ENCODE measurements at places on chromosomes 3 and 15.
A peak's percentile ranks its signal among the peaks of the same experiment; 100 is the strongest.

DNA sequence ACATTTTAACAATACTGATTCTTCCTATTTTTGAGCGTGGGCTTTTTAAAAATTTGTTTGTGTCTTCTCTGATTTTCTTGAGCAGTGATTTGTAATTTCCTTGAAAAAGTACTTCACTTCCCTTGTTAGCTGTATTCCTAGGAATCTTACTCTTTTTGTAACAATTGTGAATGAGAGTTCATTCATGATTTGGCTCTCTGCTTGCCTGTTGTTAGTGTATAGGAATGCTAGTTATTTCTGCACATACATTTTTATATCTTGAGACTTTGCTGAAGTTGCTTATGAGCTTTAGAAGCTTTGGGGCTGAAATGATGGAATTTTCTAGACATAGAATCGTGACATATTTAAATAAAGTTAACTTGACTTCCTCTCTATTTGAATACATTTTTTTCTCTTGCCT is 582.8 kb upstream of the BCHE start:
- no peak for DNase-seq

DNA sequence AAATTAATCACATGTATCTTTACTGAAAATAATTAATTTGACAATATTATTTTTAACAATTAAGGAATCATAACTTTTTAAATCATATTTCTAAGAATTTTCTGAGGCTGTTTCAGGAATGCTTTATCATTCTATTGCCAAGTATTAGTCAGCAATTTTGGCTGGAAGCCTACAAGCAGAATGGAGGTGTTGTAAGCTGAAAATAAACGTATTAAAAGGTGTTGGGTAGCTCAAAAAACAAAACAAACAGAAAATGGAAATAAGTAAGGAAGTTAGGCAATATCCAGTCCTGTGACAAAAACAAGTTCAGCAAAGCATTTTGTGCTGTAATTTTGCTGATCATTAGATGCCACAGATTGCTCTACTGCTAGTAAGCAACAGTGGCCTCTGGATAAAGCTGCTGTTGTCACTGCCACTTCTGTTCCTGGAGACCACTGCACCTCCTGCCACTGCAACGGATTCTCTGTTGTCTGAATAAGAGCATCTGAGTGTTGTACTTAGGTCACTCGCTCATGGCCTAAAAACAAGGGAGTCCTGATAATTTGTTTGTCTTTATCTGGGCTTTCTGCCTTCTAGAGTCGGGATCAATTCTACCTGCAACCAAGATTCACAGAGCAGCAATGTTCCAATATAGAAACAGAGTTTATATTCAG is 63.5 kb upstream of the SLITRK3 start:
- peak; percentile 1 for DNase-seq

DNA sequence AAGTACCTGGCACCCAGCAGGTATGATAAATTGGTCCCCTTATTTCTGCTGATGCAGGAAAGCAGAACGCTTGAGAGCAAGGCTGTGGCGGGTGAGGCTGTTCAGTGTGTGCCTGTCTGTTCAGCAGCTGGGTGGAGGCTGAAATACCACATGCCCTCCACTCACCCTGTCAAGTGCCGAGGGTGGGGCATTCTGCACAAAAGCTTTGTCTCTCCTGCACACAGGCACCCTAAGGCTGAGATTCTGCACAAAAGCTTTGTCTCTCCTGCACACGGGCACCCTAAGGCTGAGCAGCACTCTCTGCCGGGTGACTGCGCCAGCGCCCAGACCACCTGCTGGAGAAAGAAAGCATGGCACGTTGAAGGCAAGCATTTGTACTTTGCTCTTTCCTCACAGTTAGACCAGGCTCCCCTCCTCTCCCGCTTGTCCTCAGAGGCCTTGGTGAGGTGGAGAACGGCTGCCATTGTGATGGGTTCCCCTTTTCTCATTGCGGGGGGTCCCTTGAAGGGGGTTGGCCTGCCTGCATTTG is 97.5 kb downstream of the BDH1 start:
- DNase-seq: no peak

GRCh38 chr15:78097667-78098066 is 5.3 kb downstream of the SH2D7 start:
- DNase-seq: no peak

DNA sequence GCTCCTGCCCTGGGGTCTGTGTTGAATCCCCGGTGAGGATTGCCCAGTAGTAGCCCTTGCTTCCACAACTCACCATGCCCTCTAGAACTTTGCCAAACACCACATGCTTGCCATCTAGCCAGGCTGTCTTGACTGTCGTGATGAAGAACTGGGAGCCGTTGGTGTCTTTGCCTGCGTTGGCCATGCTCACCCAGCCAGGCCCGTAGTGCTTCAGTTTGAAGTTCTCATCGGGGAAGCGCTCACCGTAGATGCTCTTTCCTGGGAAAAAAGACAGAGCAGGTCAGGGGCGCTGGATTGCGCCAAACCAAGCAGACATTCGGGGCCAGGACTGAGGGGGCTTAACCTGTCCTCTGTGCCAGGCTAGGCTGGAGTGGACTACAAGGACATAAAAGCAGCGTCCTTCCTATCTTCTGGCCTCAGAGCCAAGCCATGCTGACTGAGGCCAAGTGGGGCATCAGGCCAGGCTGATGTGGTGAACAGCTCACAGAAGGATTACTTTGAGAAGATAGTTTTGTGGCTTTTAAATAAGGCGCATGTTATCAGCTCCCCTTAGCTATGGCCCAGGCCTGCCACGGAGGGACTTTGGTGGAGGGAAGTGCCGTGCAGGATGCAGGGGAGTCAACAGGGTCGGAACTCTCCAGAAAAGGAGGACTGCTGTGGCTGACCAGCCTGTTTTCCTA is 5.3 kb downstream of the SNX22 start:
- DNase-seq: no peak

DNA sequence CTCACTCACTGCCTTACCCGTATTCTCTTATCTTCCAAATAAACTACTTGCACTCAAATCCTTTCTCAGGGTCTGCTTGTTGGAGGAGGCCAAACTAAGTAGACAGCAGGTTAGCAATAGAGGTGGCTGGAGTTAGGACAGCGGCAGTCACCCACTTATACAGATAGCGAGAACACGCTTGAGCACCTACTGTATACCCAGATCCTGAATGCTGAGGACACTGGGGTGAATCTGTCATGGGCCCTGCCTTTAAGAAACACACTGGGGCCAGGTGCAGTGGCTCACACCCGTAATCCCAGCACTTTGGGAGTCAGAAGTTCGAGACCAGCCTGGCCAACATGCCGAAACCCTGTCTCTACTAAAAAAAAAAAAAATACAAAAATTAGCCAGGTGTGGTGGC is 38.0 kb upstream of the TSEN2 start:
- DNase-seq: no peak

GRCh38 chr15:84749111-84749991 is 959 bp downstream of the ZNF592 start:
- no peak for DNase-seq

- no peak for DNase-seq
Measured at GRCh38 chr3:105843994-105844393, 24.8 kb downstream of the CBLB start.

GRCh38 chr3:58584690-58585004 is 7.5 kb upstream of the FAM107A start:
- DNase-seq: no peak

- peak; percentile 16 for DNase-seq
Measured at GRCh38 chr3:87367736-87368135, 91.4 kb upstream of the POU1F1 start.

DNA sequence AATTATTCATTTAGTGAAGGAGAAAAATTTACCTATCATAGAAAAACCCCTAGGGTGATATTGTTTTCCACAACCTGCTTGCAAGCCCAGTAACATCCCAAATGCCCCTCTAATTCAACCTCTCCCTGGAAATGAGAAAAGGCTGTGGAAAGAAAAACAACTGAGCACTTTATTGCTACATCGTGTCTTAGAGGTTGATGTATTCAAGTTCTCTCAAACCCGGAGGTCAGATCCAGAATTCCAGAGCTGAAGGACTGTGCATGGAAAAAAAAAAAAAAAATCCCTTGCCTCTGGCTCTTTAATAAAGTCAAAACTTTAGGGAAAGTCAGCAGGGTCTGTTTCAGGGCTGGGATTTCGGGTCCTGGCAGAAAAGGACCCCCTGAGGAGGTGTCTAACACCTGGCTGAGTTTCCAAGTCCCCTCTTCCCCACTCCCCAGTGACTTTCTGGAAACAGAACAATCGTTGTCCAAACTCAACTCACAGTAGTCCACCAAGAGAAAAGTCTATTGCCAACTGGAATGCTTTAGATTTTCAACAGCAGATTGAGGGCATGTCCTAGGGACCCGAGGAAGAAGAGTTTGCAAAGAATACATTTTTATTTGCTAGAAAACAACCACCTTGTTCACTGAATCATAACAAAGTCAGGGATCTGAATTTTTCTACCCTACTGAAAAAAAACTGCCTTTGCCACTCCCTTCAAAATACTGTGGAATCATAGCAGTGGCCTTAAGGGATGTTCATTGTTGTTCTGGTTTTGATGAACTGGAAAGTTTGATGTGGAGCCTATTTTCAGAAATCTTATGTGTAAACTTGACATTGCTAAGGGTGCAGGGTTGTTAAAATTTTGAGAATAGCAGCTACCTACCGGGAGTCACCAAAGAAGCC is 207.5 kb upstream of the ADAMTS9 start:
- DNase-seq: no peak

DNA sequence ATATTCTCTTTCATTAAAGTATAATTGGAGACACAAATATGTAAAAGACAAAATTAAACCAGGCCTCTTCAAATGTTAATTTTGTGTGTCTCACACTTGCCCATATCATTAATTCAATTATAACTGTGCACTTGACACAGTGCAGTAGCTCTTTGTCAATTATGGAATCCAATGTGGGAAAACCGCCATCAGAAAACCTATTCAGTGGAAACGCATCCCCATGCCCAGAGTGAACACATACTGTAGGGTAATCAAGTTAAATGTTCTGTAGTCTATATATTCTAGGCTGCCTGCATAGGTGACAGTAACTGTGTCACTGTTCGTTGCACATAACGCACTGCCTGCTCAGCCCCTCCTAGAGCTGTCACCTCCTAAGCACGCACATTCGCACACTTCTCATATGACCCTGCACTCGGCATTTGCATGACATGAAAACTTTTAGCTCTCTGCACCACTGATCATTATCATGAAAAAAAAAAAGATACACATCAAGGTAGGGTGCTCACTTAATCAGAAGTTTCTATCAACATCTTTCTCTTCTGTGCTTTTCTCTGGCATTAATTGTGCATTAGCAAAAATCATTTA is 63.2 kb downstream of the MEIS2 start:
- DNase-seq: no peak

DNA sequence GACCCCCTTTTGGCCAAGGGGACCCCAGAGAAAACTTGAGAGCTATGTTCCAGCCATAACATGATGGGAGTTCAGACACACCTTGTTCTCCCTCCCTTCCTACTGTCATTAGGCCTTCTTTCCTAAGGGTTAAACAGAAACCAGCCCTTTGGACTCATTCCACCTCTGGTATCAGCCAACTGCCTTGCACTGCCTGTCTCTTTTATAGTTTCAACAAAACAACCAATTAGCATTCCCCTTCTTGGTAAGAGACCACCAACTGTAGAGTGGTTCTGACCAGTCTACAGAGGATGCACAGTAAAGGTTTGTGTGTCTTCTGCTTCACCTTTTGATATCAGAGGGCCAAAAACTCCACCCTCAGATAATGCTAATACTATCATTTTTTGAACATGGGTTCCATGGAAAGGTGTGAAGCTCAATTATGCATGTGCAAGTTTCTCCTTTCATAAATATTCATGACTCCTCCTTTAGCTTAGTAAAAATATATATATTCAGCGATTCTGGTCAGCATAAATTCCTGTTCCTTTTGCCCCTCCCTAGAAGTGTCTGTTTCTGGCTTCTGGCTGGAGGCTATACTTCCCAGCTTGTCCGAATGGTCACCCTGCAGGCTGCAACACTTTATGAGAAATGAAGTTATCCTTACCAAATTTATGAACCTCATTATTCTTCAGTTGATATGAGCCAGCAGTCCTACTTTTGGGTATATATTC is 55.9 kb downstream of the SERP1 start:
- no peak for DNase-seq

GRCh38 chr3:98010194-98010882 is 24.8 kb downstream of the GABRR3 start:
- no peak for DNase-seq

GRCh38 chr3:167095976-167096375 is 284.1 kb downstream of the ZBBX start:
- no peak for DNase-seq

DNA sequence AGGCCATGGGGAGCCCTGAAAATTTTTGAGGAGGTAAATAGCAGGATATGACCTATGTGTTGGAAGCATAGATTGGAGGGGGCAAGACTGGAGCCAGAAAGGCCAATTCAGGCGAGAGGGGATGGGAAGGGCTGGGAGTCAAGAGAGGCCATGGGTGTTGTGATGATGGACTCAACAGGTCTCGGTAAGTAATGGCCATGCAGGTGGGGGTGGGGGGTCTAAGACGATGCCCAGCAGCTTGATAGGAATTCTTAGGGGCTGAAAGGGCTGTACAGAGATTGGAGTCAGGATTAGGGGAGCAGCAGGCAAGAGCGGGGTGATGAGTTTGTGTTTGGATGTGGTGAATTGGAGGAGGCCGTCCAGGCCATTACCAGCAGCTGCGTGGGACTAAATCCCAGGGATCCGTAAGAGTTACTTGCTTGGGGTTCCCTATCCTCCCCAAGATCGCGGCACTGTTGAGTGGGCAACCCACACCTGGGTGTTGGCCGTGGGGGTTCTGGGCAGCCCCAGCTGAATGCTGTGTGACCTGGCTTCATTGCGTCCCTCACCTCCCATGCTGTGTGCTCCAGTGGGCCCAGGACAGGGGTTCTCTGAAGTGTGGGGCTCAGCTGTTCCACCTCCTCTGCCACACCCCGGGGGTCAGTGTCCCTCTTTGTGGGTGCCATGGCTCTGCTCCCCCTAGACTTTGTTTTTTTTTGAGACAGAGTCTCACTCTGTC is 41.8 kb upstream of the CHRNB4 start:
- no peak for DNase-seq

- no peak for DNase-seq
Measured at GRCh38 chr3:42843713-42844411, 31.8 kb downstream of the CYP8B1 start.

DNA sequence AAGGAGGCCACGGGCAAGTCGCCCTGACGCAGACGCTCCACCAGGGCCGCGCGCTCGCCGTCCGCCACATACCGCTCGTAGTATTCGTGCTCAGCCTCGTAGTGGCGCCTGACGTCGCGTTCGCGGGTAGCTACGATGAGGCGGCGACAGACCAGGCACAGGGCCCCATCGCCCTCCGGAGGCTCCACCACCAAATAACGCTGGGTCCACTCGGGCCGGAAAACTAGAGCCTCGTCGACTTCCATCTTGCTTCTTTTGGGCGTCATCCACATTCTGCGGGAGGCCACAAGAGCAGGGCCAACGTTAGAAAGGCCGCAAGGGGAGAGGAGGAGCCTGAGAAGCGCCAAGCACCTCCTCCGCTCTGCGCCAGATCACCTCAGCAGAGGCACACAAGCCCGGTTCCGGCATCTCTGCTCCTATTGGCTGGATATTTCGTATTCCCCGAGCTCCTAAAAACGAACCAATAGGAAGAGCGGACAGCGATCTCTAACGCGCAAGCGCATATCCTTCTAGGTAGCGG is at the start of gene EPM2AIP1:
EPM2AIP1 (minus strand) TSS at position 326 of the 520 bp plus-strand sequence; CDS start at position 272, 54 bp downstream.
- DNase-seq: no peak

All from NCI-H2029 (cell line).